ENCODE measurements at places on chromosomes 7 and 10.

GRCh38 chr7:28705350-28705749 lies 252.8 kb downstream of the TRIL start:
- DNase-seq = no peak

DNA sequence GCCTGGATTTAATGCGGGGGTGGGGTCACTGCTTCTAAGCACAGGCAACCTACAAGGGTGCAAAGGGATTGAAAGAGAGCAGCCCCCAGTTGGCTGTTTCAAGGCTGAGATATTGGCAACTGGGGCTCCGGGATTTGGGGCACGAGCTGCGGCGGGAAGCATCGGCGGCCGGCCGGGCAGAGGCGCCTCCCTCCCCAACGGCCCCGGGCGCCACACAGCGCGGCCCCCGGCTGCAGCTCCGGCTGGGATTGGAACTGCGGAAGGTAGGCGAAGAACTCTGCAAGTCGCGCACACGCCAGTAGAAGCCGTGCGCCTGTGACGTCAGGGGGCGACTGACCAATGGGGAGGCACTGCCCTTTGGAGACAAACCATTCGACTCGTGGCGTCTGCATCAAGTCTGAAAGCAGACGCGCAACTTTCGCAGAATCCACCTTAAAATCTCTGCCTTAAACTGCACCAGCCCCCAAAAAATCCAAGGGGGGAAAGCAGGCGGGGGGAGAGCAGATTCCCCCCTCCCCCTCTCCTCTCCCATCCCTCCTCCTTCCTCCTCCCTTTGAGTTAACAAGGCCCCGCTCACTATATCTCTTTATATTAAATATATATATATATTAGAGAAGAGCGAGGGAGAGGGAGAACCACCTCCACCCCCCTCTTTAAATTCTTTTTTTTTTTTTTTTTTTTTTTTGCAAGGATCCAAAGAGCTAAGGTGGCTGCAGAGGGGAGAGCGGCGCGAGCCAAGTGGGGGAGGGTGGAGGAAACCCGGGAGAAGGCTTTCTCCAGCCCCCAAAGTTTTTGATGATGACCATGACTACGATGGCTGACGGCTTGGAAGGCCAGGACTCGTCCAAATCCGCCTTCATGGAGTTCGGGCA lies at the start of gene DLX6:
Gene DLX6, plus strand, starts transcription at position 371 of the 872 bp plus-strand sequence. Its CDS starts 425 bp downstream, at position 796.
- DNase-seq = peak; percentile 48

GRCh38 chr10:3372281-3372680 lies 199.7 kb upstream of the PITRM1 start:
- DNase-seq = no peak

GRCh38 chr10:100148353-100149211 lies 37.2 kb downstream of the ERLIN1 start:
- DNase-seq = no peak

DNA sequence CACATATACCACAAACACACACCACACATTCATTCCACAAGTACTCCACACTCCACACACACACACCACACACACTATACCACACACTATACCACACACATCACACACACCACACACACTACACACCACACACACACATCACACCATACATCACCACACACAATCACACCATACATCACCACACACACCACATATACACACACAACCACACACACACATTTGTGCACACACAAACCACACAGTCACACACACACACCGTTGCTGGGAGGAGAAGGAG lies 112.8 kb downstream of the PTPN20 start:
- no peak for DNase-seq

DNA sequence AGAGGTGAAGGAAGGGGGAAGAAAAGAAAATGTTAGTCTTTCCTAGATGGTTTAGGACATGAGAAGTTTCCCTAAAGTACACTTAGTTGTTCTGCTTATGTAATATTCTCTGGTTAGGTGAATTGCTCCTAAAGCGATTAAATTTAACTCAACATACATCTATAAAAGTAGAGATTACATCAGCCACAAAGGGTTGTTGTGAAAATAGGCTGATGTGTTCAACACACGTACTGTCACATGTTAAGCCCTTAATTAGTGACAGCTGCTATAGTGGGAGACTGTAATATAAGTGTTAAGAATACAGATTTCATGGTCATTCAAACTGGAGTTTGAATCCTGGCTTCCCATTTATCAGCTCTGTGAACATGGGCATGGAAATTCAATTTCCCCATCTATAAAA lies 12.8 kb downstream of the HECTD2 start:
- no peak for DNase-seq

DNA sequence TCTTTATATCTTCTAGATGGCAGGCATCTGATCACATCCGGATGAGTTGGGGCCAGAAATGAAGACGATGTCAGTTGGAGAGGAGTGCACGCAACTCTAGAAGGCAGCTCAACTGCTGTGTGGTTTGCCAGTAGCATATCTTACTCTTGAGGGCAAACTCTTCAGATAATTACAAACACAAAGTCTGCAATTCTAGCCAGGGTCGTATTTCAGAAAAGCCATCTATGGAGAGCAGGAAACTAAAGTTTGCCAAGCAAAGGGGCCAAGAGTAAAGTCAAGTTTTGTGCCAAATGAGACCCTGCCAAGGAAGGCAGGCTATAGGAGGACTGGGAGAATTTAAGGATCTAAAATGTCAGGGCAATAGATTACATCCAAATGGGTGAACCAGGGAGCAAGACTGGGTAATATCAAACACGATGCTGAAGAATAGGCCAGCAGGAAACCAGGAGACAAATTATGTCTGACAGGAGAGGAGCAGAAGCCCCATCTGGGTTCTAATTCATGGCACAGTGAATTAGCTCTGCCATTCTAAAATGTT lies 312.5 kb upstream of the SEMA3C start:
- DNase-seq = no peak

- no peak for DNase-seq
Observed at GRCh38 chr7:121041516-121042148, 53.1 kb downstream of the CPED1 start.

- DNase-seq = no peak
Observed at GRCh38 chr7:131154380-131154779, 173.3 kb upstream of the MKLN1 start.

DNA sequence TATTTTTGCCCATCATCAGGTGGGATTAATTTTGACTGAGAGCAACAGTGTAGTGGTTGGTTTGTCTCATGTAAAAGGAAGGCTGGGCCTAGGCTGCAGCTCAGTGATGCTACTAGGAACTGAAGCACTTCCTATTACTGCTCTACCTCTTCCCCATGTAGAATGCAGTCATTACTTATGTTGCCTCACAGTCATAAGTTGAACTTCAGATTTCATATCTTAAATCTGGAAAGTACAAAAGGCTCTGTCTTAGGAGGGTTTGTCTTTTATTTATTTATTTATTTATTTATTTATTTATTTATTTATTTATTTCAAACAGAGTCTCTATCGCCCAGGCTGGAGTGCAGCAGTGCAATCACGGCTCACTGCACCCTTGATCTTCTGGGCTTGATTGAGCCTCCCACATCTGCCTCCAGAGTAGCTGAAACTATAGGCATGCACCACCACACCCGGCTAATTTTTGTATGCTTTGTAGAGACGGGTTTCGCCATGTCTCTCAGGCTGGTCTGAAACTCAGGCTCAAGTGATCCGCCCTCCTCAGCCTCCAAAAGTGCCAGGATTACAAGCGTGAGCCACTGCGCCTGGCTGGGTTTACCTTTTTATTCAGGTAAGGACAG lies 721.7 kb upstream of the GALNT17 start:
- no peak for DNase-seq
